ENCODE measurements at places on chromosomes 6 and 20. TPM values are rescaled to one million over a fixed set of nuclear protein-coding genes. Genes with fewer than 3 reads are reported as not detected.

CRNKL1 gene
- total RNA-seq: 24.9 TPM

DEF6 gene
- total RNA-seq: 11.6 TPM

DNA sequence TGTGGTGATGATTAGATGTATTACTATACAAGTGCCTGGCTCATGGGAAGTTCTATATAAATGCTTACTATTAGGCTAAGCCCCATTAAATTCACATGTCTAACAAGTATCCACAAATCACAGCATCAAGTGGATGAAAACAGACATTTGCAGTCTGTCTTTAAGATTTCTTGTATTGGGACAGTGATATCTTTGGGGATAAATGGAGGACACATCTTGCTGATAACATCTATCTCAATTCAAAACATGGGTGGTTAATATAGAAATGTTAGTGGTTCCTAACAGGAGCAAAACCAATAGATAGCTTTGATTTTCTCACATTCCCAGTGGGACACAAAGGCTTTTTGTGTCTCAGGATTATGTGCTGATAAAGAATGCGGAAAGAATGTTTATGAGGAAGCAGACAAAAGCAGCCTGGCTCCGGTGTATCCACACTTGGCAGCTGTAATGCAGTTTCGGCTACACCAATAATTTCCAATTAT lies 29.3 kb downstream of the PTPRK start:
- no peak for DNase-seq

DNA sequence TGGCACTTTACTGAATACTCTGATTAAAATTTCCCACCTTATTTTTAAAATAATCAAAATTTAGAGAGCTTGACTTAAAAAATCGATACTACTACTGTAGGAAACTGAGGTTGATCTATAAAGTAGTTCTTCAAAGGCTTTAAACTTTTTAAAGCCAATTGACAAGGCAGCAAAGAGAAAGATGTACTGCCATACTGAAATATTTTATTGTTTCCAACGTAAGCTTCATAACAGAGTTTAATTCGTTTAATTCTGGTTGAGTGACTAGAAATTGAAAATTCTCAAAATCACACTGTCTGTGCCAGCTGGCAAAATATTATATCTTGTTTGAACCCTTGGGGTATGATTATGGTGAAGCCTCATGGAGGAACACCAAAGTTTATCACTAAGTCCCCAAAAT lies 207.6 kb downstream of the UNC5CL start:
- DNase-seq: no peak

- DNase-seq: no peak
Observed at GRCh38 chr6:2810092-2810671, 31.5 kb downstream of the SERPINB1 start.

Measured in sciatic nerve (tissue), 2 donors.